MCF 10A (cell line): ENCODE measurements at places on chromosomes 13 and 19. TPM values are rescaled to one million over a fixed set of nuclear protein-coding genes. Genes with fewer than 3 reads are reported as not detected.

Gene MTUS2
- not detected in 2 replicates for total RNA-seq

Gene ANKRD27
- total RNA-seq = 28.4 and 30.1 TPM in 2 replicates

DNA sequence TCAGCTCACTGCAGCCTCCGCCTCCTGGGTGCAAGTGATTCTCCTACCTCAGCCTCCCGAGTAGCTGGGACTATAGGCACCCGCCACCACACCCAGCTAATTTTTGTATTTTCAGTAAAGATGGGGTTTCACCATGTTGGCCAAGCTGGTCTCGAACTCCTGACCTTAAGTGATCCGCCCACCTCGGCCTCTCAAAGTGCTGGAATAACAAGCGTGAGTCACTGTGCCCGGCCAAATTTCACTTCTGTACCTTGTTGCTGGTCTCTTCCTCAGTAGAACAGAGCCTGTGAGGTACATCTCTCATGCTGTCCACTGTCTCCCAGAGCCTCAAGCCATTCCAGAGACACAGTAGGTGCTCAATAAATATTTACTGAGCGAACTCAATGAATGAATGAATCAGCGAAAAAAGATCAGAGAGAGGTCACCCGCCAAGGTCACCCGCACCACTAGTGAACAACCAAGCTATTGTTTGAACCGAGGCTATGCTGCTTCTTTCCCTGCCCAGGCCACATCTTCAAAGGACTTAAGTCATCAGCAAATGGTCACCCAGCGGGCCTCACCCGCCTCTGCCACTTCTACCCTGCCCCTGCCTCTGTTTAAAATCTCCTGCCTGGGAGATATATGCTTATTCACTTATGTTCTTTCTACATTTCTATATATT lies 9.3 kb downstream of the TMEM143 start:
- no peak for DNase-seq

GRCh38 chr13:102700088-102701031 lies 5.5 kb upstream of the METTL21C start:
- DNase-seq = no peak

GRCh38 chr19:31113293-31113692 lies 235.9 kb downstream of the TSHZ3 start:
- DNase-seq = no peak

DNA sequence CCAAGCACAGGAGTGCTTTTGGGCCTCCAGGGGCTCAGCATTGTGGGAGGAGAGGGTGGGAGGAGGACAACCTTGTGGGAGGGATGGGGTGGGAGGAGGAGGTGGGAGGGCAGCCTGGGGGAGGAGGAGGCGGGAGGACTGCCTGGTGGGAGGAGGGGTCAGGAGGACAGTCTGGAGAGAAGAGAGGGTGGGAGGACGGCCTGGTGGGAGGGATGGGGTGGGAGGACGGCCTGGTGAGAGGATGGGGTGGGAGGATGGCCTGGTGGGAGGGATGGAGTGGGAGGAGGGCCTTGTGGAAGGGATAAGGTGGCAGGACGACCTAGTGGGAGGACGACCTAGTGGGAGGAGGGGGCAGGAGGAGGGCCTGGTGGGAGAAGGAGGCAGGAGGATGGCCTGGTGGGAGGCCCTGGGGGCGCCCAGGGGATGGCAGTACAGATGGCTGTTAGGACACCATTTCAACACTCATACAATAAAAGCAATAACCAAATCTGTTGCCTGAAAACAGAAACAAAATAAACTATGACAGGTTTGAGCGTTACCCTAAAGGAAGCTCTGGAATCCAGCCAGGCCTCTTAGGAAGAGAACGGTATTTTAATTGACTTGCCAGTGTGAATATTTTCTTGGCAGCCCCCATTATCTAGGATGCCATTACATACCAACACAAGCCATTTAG lies 63.7 kb downstream of the CRYL1 start:
- DNase-seq = peak; percentile 16

Gene KIR2DL4
- total RNA-seq = not detected in 2 replicates

DNA sequence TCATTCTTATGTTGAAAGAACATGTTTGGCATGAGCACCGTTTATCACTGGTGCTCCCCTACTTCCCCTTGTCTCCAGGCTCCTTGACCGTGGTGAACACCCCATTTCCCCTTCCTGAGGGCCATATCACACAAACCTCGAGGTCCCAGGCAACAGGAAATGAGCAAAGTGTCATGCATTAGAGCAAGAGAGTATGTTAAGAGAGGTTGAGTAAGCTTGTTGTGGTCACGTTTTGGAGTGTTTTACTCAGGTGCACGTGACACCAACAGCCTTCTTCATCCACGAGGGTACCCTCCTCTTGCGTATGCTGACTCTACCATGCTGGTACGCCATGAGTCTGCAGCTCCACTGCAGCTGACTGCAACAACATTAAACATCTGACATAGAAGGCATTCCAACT lies 482.2 kb upstream of the NBEA start:
- no peak for DNase-seq

Gene SOX1
- not detected in 2 replicates for total RNA-seq

Gene SHISA7
- total RNA-seq = not detected in 2 replicates

- no peak for DNase-seq
These were observed 6.0 kb upstream of the CTU1 start for GRCh38 chr19:51114087-51114729.

GRCh38 chr13:74132152-74132775 lies 1.9 kb downstream of the KLF12 start:
- DNase-seq = peak; percentile 62

Gene CATSPERD
- not detected in 2 replicates for total RNA-seq

DNA sequence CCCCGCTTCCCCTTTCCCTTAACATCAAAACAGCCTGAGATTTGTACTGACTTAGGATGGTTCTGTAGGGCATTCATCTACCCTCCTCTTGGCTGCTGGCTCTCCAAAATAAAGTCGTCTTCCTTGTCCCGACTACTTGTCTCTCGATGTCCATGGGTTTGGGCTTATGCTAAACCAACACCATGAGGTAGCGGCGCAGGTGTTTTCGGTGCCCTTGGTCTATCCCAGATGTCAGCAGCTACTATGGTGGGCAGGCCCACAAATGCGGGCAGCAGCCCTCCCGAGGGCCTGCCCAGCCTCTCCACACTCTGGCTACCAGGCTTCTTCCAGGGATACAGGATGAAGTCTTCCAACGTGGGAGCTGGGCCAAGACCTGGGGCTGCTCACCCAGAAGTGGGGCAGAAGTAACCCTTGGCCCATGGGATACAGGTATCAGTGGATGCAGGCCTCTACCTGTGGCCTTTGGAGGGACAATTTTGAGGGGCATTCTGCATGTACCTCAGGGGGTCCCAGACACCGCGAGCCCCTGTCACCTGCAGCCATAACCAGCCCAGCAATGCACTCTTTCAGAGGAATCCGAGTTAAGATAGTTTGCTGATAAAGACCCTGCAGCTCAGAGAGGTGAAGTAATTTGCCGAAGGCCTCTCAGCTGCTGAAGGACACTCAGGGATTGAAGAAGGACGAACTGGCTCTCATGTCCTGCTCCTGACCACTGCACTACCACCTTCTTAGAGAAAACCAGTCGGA lies 47.8 kb upstream of the VSTM2B start:
- DNase-seq = no peak

Gene MYO9B
- 43.5 and 49.5 TPM in 2 replicates for total RNA-seq

Gene RDH13
- total RNA-seq = 20.2 and 25.8 TPM in 2 replicates

DNA sequence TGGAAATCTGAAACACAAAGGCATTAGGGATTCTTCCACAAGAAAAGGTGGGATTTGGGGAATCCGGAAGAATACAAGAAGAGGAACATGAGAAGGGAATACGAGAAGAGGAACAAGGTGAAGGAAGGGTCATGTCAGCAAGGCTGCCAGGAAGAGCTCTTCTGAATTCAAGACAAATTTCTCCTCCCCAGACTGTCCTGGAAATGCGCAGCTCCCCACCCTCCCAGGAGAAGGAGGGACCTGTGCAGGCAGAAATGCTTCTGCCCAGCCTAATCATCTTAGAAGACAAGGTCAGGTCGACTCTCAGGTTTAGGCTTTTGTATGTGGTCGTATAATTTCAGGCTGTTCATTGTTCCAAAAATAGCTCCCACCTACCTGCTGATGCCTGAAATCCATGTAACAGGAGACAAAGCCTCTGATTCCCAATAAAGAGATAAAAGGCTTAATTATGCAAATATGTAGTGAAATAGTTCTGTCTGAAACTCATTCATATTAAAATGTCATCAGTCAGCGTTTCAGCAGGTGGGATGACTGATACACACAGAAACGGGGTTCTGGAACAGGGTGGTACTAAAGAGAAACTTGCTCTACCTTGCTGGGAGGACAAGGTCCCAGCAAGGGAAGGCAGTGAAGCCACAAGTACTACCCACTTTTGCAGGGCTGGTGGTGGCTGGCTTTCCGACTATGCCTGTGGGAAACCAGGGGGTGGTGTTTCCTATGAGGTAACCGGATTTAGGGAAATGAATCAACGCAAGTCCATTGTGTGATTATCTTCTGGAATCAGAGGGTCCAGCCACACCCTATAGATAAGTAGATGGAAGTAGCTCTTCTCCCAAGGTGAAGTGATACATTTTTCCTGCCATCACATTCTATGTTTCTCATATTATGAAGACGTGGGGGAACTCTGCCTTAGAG lies 76.1 kb downstream of the KL start:
- no peak for DNase-seq

- DNase-seq = no peak
These were observed 2.8 kb downstream of the IQCN start for GRCh38 chr19:18271433-18271841.

DNA sequence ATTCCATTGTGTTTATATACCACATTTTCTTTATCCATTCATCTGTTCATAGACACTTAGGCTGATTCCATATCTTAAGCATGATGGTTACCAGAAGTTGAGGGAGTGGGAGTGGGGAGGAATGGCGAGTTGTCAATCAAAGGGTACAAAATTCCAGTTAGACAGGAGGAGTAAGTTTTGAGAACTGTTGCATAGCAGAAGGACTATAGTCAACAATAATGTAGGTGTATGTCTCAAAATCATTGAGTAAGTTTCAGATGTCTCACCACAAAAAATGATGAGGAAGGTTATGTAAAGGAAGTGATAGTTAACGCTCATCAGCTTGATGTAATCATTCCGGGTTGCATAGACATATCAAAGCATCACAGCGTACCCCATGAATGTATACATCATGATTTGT lies 4.6 kb upstream of the UBL3 start:
- no peak for DNase-seq

DNA sequence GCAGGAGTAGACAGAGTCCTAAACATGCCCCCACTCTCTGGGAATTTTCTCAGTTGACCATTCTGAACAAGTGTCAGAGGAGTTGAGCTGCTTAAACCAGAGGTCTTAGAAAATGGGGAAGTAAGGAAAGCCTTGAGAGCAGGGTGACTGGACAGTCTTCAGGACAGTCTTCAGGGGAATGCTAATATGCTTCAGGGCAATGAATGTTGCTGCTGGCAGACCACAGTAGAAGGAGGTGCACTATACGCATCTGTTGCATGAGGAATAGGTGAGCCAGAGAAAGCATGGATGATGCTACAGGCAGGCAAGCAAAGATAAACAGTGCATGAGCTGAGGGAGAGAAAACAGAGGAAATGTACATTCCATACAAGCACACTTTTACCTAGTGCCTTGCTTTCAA lies 196.6 kb upstream of the GPR12 start:
- DNase-seq = no peak

GRCh38 chr13:53250977-53251376 lies 222.4 kb downstream of the OLFM4 start:
- DNase-seq = no peak

GRCh38 chr13:71632206-71632605 lies 234.8 kb downstream of the DACH1 start:
- no peak for DNase-seq

Gene MEIOSIN
- total RNA-seq = not detected in 2 replicates

Gene B3GNT8
- total RNA-seq = not detected in 2 replicates

GRCh38 chr13:48660361-48661076 lies 6.8 kb downstream of the CYSLTR2 start:
- DNase-seq = no peak

DNA sequence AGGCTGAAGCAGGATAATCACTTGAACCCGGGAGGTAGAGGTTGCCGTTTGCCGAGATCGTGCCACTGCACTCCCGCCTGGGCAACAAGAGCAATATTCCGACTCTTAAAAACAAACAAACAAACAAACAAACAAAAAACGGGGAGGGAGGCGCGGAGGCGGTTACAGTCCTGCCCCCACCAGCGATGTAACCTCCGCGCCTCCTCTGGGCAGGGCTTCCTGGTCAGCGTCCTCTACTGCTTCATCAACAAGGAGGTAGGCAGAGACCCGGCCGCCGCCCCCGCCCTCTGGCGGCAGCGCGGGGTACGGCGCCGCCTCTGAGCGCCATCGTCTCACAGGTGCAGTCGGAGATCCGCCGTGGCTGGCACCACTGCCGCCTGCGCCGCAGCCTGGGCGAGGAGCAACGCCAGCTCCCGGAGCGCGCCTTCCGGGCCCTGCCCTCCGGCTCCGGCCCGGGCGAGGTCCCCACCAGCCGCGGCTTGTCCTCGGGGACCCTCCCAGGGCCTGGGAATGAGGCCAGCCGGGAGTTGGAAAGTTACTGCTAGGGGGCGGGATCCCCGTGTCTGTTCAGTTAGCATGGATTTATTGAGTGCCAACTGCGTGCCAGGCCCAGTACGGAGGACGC lies 10.2 kb downstream of the SNRPD2 start:
- DNase-seq = peak; percentile 89

DNA sequence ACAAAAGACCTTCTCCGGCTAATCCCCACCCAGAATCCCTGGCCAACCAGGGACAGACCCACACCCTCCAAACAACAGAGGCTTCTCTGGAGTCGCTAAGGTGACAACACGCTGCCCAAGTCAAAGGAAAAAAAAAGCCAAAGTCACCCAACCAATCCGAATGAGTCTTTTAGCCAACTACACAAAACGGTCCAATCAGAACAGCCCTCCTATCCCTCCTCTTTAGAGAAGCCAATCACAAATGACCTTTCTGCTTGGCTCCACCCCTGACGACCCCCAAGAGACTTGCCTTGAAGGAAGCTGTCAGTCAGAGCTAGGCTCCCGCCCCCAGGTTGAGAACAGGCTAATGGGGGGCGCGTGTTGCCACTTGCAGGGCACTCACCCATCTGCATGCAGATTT lies 6.6 kb upstream of the FBXW9 start:
- DNase-seq = peak; percentile 37

DNA sequence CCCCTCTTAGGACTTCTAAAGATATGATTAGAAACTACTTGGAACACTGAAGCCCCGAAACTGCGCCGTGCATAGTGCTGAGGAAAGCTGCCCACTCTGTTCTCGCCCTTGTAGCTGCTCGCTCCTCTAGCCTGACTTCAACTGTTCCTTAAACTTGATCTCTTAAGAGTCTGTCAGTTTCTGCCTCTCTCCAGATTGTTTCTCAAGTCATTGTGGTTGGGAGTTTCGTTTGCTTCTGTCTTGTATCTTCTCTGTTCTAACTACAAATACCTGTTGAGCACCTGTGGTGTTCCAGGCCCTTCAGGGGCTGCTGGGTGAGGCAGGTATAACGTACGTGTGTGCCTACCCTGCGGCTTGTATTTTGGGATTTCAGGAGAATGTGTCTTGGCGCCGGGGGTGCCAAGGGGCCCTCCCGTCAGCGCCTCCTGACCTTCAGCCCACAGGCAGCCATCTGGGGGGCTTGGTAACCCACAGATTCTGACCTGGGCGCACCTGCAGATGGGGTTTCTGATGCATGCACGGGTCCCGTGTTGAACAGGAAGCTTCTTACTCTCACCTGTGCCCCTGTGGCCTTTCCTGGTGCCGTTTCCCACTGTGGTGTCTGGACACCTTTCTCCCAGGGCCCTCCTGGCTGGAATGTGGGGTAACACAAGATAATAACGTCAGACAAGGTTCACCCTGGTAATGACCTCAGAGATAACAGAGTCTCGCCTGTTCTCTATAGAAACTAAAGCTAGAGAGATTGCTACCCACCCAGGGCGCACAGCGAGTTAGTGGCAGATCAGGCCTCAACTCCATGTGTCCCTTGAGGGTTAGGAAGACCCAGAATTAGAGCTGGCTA lies 17.2 kb upstream of the DCUN1D2 start:
- DNase-seq = no peak
